ENCODE measurements at places on chromosomes 2 and 18. TPM values are rescaled to one million over a fixed set of nuclear protein-coding genes. Genes with fewer than 3 reads are reported as not detected.
A peak's percentile ranks its signal among the peaks of the same experiment; 100 is the strongest.

Gene STPG4
- 0.17 TPM for polyA plus RNA-seq

DNA sequence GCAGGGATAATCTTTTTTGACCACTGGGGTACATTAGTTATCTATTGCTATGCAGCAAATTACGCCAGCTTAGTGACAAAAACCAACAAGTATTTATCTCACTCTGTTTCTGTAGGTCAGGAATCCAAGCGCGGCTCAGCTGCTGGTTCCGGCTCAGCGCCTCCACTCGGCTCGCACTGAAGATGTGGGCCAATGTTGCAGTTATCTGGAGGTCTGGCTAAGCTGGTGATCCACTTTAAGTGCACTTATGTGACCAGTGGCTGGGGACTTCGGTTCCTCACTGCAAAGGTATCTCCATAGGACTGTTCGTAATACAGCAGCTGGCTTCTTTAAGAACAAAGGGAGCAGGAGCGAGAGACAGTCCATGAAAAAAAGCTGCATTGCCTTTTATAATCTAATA lies 591.9 kb downstream of the TMEM182 start:
- no peak for DNase-seq

DNA sequence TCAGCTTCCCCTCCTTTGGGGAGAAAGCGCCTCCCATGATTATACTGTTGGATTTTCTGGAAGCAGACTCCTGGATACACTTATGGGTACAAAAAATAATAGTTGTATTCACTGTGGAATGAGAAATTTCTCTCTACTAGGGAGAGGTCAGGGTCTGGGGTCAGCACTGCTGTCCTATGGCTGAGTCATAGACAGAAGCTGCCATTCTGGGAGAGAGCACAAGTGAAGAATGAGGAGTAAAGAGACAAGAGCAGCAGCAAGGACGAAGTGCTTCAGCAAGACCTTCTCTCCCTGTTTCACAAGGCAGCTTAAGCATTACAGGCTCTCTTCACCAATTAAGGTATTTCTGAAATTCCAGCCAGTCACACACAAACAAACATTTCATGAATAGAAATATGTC lies 10.1 kb upstream of the UNC80 start:
- DNase-seq = no peak

Gene ZCCHC2
- 7.7 TPM for polyA plus RNA-seq

DNA sequence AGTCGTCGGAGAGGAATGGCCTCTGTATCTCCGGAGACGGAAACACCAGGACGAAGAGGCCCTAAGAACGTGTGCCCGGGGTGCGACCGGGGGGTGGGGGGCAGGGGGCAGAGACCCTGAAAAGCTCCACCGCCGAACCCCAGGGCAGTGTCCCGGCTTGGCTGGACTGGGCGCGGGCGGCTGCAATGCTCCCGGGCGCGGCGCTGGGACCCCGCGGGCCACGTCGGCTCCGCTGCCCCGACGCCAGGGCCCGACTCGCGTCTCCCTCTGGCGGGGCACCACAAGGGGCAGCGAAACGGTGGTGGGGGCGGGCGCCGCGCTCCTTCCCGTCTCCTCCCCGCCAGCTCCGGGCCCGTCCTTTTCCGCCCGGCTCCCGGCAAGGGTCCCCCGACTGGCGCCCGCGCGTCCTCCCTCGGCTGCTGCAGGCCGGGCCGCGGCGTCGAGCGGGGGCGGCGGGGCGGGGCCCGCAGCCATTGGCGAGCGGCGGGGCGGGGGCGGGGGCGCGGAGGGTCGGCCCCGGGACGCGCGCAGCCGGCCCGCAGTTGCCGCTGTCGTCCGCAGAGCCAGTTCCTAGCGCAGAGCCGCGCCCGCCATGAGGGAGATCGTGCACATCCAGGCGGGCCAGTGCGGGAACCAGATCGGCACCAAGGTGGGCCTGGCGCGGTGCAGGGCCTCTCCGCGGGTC lies at the start of gene TUBB6:
TUBB6 (plus strand) TSS at position 541 of the 685 bp plus-strand sequence; CDS start at position 593, 52 bp downstream.
- peak; percentile 70 for DNase-seq

Gene LAPTM4A
- 440 TPM for polyA plus RNA-seq

- DNase-seq = no peak
Measured at GRCh38 chr2:16394072-16394985, 271.3 kb downstream of the CYRIA start.

DNA sequence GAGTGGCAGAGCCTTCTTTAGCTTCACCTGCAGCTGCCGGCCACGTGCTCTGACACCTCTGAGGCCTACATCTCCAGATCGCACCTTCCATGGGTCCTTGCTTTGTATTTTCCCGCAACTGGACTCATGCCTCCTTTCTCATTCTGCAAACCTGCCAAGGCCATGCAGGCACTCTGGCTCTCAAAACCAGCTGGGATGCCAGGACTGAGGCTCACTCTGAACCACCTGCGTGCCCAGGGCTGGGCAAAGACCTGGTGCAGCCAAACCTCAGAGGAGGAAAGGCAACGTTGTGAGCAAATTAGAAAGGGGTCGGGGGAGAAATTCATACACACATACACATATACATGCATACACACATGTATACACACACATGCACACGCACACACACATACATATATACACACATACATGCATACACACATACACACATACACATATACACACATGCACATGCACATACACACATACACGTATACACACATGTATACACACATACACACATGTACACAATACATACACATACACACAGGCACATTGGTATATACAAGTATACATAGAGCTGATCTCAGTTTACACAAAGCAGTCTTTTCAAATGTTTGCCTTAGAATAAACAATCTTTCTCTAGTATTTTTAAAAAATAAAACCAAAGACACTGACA lies 125.2 kb downstream of the RTP5 start:
- DNase-seq = no peak

Gene CTAGE1
- not detected for polyA plus RNA-seq

Gene HRH4
- 0.06 TPM for polyA plus RNA-seq

- no peak for DNase-seq
Measured at GRCh38 chr2:59713577-59713976, 839.9 kb downstream of the BCL11A start.

GRCh38 chr2:216770050-216770449 lies 74.7 kb upstream of the IGFBP5 start:
- no peak for DNase-seq

DNA sequence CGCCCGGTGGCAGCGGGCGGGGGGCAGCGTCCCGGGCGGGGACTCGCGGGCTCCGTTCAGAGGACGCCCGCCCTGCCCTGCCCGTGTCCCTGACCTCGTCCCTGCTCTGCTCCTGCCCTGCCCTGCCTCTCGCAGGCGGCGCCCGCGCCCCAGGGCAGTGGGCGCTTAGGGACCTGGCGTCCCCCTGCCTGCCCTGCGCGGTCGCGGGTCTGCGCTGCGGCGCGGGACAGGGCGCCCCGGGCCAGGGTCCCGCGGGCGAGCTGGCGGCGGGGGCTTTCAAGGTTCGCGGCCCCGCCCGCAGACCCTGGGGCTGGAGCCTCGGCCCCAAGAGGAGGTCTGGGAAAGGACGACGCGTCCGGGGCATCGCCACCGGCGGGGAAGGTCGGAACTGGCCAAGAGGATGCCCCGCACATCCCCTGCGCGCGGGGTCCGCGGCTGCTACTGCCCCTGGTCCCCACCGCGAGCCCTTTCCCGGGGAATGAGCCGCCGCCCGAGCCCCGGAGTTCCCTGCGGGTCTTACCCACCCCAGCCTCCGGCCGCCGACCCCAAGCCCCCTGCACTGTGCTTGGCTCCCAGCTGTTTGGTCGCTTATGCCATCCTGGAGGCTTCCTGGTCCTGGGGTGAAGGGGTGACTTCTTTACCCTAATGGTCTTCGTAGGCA lies 679 bp downstream of the RNF144A start:
- peak; percentile 50 for DNase-seq
